Hematopoietic multipotent progenitor cell (in vitro differentiated cells): ENCODE measurements at places on chromosomes 13 and 19. TPM values are rescaled to one million over a fixed set of nuclear protein-coding genes. Genes with fewer than 3 reads are reported as not detected.

DNA sequence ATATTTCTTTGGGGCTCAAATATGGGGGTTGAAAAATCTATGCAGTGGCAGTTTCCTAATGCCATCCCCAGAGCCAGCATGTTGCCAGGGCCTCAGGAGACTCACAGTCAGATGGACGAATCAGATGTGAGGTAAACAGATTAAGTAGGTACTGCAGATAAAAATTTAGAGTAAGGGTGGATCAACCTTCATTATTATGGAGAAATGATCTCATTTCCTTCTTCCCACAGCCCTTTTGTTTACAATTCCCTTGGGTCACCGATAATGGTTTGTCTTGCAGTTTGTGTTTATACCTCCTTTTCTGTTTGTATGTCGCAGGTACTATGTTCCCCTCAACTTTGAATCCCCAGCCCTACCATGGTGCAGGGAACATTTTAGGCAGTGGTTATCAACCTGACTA lies 20.0 kb downstream of the DIAPH3 start:
- DNase-seq: no peak

- DNase-seq: no peak
Observed at GRCh38 chr19:43820884-43821215, 6.3 kb upstream of the ZNF283 start.

- no peak for DNase-seq
Observed at GRCh38 chr19:10655457-10656312, 1.5 kb downstream of the ILF3 start.

IQCN gene
- 36.1 TPM for total RNA-seq

- DNase-seq: no peak
Observed at GRCh38 chr13:25778808-25779305, 273.0 kb downstream of the SHISA2 start.

- peak; percentile 47 for DNase-seq
Observed at GRCh38 chr13:97030705-97031452, 36.6 kb upstream of the OXGR1 start.

DNA sequence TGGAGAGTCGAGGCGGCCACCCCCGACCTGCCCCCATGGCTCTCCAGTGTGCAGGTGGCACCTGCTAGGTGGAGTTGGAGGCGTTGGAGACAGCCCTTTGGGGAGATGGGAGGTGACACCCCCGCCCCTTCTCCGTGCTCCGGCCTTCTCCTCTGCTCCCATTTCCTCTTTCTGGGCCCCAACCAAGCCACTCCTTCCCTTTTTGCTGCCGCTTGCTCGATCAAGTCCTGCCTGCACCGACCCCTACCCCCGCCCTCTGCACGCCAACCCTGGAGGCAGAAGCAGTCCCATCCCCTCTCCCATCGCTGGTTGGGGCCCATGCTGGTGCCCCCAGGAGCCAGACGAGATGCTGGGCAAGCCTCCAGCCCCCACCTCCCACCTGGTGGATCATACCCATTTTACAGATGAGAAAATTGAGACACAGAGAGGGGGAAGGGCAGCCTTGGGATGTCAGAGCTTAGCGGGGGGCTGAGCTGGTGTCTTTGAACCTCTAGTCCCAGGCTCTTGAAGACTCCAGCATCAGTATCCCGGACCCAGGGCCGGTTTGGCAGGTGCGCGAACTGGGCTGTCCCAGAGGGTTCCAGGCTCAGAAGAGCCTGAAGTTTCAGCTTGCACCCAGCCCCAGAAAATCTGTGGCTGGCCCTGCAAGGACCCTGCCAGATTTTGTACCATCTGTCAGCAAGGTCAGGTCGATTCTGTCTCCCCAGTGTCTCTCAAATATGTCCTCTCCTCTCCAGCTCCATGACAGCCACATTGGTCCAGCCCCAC lies 10.3 kb downstream of the GNA15 start:
- peak; percentile 33 for DNase-seq

DNA sequence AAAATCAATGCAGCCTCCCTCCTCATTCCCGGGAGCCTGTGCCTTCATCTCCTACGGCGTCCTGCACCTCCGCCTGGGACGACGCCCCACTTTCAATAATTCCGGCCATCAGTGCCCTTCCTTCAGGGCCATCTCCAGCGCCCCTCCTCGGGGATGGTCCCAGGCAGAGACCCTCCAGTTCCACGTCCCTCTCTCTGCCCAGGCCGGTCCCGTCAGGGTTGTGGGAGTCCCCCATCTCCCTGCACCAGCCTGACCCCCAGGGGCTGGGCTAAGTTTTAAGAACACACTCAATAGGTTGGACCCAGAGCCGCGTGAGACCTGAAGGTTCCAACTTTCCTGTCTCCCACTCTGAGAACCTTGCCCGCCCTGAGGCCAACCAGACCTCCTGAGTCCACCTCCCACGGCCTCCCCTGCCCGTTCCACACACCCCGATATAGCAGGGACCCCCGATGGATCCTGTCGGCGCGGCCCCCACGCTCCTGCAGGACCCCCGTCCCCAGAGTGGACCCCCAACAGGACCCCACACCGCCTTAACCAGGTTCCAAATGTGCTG lies 646 bp downstream of the TMEM161A start:
- DNase-seq: no peak

GRCh38 chr13:110784704-110785103 lies 71.2 kb downstream of the ING1 start:
- no peak for DNase-seq

ELSPBP1 gene
- not detected for total RNA-seq

ZNF793 gene
- total RNA-seq: 4.6 TPM

- no peak for DNase-seq
Observed at GRCh38 chr13:43880926-43881325, 1.2 kb downstream of the LACC1 start.

- DNase-seq: no peak
Observed at GRCh38 chr13:88937384-88937783, 1266.2 kb downstream of the SLITRK5 start.

LRP3 gene
- 6.7 TPM for total RNA-seq

HCST gene
- 63.3 TPM for total RNA-seq

CLEC17A gene
- 0.81 TPM for total RNA-seq

DNA sequence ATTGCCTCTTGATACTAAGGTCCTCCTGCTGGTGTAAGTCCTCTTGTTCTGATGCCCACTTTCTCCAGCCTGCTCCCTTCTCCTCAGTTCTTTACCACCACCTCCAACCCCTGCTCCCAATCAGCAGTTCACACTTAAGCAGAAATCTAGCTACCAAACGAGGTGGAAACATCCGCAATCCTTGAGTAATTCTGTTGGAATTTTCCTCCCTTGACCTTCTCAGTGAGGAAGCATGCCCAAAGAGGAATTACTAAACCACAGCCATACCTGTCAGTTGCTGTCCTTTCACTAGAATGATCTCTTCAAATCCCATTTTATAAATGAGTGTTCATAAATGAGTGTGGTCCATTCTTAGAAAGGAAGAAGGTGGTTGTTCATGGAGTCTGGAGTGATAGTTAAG lies 289.9 kb downstream of the DACH1 start:
- no peak for DNase-seq

DNA sequence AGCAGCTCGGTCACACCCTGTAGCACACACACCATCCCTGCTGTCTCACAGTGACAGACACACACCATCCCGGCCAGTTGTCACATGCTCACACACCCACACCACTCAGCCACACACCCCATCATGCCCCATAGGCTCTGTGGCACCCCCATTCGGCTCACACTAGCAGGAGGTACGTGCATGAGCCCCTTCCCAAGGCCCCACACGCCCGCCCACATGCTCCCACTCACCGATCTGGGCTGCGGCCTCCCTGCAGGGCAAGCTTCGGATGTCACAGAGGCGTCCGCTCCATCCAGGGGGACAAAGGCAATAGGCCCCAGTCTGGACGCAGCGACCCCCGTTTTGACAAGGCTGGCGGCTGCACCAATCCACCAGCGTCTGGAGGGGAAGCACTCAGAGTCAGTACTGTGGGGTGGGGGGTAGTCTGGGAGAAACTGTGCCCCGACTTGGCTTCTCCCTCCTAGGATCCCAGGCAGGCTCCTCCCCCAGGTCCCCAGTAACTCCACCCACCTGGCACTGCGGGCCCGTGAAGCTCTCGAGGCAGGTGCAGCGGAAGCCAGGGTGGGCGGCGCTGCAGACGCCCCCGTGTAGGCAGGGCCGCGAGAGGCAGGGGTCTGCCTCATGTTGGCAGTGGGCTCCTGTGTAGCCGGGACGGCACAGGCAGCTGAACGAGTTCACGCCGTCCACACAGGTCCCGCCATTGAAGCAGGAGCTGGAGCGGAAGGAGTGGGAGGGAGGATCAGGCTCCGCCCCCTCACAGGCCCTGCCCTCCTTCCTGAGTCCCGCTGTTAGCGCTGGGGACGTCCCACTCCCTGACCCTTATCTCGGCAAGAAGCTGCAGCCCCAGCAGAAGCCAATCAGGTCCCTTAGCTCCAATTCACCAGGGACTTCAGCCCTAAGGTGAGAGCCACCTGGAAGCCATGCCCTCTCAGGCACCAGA lies 20.1 kb downstream of the NOTCH3 start:
- DNase-seq: no peak

DNA sequence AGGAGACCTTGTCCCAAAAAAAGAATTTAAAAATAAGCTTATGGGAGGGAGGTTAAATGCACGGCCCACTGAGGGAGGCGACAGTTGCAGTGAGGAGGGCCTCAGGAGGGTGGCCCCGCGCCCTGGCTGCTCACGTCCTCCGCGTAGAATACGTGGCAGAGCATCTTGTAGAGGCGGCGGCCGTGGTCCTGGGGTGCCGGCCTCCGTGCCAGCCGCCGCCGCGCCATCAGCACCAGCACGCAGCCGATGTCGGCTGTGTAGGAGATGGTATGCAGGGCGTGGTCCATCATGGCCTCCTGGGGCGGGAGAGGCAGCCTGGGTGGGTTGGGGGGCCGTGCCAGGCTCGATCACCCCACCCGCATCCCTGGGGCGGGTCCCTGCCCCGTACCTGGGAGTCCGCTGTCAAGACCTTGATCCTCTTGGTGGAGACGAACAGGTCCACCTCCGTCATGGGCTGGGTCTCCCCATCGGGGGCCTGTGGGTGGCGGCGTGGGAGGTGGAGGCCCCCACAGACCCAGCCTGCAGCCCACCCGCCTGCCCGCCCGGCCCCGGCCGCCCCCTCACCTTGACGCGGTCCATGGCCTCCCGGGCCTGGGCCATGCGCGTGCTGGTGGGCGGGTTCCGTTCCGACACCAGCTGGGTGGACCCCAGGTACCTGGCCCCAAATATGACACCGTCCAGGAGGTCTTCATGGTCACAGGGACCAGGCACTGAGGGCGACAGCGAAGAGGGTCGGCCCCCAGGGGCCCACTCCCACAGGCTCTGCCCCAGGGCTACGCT lies 7.7 kb downstream of the APBA3 start:
- no peak for DNase-seq

- no peak for DNase-seq
Observed at GRCh38 chr13:23421596-23421995, 11.9 kb downstream of the SACS start.

DNA sequence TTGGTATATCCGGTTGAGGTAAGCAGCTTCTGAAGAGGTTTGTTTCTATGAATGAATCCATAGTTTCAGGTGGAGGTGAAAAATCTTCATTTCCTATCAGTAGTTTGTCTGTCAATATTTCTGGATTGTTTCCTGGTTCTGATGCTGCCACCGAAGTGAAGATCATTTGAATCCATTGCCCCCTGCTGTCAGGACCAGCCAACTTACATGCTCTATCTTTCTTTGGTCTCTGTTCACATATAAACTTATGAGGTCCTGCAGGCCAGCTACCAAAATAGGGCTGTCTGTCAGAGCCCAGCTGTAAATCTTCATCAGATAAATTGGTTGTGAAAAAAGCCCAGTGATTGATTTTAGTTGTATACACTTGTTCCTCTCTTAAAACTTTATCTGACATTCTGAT lies 15.2 kb upstream of the N4BP2L1 start:
- DNase-seq: peak; percentile 70

NKPD1 gene
- total RNA-seq: 1.6 TPM

GRCh38 chr13:32323912-32324311 lies 8.6 kb downstream of the BRCA2 start:
- no peak for DNase-seq

- no peak for DNase-seq
Observed at GRCh38 chr19:48174445-48175030, 4.1 kb downstream of the ZSWIM9 start.

- peak; percentile 44 for DNase-seq
Observed at GRCh38 chr19:51097166-51097738, 11.0 kb downstream of the CTU1 start.

- DNase-seq: no peak
Observed at GRCh38 chr13:35881360-35881759, 249.8 kb downstream of the DCLK1 start.

CGB5 gene
- total RNA-seq: not detected

MKNK2 gene
- total RNA-seq: 123 TPM

DNA sequence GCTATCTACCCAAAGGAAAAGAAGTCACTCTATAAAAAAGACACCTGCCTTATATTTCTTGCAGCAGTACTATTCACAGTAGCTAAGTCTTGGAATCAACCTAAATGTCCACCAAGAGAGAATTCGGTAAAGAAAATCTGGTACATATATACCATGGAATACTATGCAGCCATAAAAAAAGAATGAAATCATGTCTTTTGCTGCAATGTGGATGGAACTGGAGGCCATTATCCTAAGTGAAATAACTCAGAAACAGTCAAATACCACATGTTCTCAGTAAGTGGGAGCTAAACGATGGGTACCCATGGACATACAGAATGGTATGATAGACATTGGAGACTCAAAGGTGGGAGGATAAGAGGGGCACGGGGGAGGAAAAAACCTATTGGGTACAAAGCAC lies 82.5 kb upstream of the KCTD15 start:
- no peak for DNase-seq

- no peak for DNase-seq
Observed at GRCh38 chr19:55369653-55370304, 484 bp downstream of the IL11 start.

DNA sequence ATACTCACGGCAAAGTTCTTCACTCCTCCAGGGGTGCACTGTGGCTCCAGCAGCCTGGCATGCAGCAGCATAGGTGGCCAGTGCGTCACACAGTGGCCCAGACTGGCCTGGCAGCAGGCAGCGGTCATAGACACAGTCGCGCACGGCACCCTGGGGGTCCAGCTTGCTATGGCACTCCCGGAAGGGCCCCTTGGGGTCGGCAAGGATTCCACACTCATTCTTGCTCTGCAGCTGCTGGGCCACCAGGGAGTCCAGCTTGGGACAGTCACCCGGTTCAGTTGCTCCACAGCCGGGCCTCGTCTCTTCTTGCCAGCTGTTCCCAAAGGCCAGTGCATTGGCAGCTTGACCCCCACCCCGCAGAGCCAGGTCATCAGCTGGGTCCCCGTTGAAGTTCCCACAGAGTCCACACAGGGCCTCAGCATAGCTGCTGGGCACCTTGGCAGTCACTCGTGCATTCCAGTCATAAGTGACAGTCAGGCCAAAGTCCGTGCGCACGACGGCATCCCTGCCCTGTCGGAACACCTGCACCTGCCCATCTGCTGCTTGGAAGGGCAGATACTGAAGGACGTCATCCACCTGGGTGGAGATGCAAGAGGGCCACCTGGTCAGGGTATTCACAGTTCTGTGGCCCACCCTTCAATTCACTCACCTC lies 20.6 kb downstream of the FCGBP start:
- DNase-seq: no peak

- no peak for DNase-seq
Observed at GRCh38 chr13:111623743-111624505, 303.5 kb downstream of the TEX29 start.
